SHP77 (cell line): ENCODE measurements at places on chromosomes 7 and 10.

- DNase-seq: peak; percentile 75
Measured at GRCh38 chr7:102912742-102913141, at the start of gene LRRC17. LRRC17 (plus strand) TSS chr7:102913000; CDS start chr7:102933914, 20,914 bp downstream.

DNA sequence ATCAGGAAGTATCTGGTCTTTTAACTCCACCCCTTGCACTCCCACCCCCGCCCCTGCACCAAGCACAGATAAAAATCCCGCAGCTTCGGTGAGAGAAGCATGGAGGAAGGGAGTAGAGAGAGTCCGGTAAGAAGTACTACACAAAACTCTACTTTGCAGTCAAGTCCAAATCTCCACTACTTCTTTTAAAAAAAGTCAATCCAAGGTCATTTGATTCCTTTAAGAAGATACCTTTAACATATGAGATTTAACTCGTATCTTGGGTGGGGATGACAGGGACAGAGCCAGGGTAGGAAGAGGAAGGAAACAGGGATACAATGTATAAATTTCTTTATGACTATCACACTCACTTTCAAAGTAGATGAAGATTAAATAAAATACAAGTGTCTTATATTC lies 132.1 kb downstream of the NRBF2 start:
- no peak for DNase-seq

DNA sequence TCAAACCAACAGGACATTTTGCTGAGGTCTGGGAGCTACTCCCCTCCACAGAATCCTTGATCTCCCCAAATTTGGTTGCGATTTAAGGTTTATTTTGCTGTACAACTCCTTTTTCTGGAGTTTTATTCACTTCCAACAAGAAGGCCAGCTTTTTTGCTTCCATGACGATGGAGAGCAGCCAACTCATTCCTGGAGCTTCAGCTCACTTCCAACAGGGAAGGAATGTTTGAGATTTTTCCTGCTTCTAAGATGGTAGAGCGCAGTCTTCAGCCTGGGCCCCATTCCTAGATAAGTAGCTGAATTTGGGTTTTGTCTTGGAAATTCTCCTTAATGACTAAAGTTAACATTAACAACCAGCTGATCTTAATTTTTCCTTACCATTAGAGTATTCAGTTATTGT lies 30.9 kb upstream of the CREB3L2 start:
- no peak for DNase-seq

DNA sequence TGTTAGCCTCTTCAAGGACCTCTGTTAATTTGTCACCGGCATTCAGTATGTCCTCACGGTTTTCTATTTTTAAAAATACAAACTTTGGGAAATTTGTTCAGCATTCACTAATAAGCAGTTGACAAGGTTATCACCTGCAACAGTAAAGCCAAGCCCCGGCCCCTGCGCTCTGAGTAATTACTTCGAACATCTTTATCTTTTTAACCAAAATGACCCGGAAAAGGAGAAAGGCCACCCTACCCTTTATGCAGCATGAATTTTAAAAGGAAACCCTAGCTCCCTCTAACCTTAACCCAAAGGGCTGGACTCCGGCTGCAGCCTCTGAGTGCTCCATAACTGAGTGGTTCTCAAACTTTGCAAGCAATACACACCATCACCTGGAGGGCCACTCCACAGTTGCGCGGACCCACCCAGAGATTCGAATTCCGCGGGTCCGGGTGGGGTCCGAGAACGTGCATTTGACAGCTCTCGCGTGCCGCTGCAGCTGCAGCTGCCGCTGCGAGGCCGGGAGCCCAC lies 940 bp downstream of the NSMCE4A start:
- no peak for DNase-seq

DNA sequence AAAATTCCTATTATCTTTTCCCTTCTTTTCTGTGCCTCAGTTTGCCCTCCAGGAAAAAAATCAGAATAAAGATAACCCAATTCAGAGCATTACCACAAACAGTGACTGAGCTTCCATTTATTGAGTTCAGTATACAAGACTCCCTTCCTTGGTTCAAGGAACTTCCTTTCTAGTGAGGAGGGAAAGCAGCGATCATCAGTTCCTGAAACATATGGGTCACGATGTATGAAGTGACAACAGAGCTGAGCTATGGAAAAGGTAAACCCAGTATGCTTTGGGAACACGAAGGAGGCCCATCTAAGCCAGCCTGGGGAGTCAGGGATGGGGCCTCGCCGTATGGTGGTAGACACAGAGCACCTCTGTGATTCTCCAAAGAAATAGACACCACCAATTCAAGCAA lies 15.8 kb downstream of the C10orf71 start:
- no peak for DNase-seq

DNA sequence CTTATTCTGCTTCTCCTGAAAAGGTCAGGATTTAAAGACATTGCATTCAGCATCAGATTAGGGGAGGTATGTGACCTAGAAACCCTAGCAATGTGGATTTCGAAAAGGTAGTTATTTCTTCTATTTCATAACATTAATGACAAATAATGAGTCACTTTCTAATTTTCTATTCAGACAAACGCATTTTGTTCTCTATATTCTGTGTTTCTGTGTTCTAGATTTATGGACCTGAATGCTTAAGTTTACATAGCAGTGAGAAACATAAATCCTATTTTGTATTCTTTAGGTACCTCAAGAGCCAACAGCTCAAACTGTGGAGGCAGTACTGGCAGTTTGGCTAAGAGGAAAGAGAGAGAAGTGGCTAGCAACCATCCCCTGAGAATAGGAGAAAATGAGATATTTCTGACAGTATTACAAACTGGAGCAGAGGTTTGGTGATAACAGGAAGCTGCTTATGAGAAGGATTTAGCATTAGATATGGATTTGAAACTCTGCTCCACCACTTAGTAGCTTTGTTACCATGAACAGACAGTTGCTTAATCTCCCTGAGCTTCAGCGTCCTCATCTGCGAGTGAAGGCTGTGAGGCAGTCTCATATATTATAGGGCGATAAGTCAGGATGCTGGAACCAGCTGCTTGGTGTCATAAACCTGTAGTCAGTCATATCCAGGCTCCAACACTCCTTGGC lies 28.2 kb downstream of the CDK14 start:
- no peak for DNase-seq

DNA sequence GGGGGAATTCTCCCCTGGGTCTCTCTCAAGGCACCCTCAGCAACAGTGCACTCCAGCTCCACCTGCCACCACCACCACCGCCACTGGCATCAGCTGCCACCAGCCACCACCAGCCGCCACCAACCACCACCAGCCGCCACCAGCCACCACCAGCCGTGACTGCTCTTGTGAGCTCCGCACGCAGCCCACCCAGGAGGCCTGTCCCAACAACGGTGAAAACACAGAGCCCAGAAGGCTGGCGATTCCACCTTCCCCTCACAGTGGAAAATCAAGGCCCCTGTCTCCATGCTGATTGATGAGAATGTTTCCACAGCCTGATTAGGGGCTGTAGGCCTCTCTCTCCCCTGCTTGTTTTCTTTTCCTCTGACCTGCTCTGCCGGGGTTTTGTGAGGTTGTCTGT lies 41.1 kb downstream of the COBL start:
- DNase-seq: no peak

DNA sequence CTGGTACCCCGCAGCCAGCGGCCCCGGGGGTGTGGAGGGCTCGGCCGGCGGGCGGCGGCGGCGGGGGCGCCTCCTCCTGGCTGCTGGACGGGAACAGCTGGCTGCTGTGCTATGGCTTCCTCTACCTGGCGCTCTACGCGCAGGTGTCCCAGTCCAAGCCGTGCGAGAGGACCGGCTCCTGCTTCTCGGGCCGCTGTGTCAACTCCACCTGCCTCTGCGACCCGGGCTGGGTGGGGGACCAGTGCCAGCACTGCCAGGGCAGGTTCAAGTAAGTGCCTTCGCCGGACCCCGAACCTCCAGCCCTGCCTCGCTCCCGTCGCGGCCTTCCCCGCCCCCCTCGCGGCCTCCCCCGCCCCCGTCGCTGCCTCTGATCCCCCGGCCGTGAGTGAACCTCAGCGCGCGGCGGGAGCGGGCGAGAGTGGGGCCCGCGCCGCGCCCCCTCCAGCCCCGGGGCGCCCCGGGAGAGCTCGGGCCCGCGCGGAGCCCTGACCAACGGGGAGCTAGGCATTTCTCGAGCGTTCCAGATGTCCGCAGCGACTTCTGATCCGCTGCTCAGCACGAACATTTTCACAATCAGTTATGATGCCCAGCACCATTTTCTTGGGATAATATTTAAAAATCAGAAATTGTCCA lies 727 bp downstream of the ATRNL1 start:
- DNase-seq: no peak

DNA sequence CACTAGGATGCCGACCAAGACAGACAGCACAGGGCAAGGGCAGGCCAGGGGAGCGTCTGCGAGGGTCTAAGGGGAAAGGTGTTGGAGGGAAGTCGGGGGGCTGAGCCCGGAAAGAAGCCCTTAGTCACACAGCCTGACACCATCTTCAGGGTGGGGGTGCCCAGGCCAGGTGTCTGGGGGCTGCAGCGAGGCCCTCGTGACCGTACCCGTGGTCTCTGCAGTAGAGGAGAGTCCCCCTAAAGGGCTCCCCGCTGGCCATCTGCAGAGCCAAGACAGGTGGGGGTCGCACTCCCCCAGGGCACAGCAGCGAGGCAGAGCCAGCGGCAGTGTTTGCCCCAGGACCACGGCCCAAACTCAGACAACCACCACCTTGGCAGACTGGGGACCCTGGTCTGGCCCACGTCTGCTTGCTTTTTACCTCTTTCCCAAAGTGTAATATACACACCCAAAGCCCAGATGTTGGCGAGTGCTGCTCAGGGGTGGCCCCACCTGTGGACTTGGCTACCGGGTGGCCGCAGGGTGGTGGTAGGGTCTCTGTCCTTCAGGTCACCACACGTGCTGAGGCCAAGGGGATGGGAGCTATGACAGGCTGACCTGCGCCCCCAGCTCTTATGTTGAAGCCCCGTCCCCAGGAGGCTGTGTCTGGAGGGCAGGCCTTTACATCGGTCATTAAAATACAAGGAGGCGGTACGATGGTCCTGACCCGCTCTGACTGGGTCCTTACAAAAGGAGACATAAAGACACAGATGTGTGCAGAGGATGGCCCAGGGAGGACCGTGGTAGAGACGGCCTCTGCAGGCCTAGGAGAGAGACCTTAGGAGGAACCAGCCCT lies 107.4 kb downstream of the DNAJB6 start:
- no peak for DNase-seq

- DNase-seq: no peak
Measured at GRCh38 chr10:108167766-108168165, 1003.3 kb upstream of the SORCS1 start.

- no peak for DNase-seq
Measured at GRCh38 chr7:99451936-99452335, 13.2 kb downstream of the CPSF4 start.

DNA sequence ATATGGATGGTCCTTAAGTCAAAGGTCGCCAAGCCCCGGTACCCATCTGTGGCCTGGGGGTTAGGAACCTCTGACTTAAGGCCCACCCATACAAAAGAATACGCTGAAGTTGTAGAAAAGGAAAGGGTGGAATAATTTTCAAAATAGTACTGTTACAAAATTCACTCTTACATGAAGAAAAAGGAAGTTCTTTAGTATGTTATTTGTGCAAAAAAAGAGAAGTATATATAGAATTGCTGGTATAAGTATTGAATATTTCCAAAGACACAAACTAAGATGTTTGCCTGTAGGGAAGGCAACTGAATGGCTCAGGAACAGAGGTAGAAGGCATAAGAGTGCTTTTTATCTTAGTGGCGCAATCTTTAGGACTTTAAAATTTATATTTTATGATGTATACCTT lies 78.7 kb downstream of the PRLHR start:
- DNase-seq: no peak

DNA sequence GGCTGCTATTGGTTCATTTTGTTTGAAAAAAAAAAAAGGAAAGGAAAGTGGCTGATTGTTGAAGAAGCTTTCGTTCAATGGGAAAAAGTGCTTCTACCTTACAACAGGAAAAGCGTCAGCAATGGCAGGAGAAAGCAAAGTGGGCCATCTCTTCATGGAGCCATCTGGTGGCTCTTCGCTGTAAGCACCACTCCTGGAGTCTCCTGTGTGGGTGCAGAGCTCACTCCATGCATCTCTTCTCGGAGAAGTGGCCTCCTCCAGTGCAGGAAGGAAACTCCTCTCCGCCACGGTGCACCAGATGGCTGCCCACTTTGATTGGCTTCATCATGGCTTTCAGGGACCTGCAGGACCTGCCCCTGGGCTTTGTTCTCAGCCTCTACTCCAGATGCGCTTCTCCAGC lies 250.9 kb downstream of the PTEN start:
- no peak for DNase-seq

DNA sequence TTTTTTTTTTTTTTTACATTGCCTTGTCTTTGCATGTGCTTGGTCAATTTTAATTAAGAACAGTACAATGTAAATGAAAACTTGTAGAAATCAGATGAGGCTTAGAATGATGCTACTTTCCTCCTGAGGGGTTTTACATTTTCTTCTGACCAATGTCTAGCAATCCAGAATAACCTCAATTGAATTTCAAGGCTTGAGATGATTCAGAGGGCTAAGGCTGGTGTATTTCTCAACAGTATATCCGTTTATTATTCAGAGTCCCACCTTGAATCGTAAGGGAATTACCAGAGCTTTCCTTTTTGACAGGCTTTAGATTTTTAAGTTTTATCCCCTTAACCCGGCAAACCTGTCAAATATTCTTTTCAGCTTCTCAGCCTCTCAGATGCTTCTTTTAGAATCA lies 231.2 kb upstream of the STK17A start:
- DNase-seq: no peak

GRCh38 chr10:31707093-31708039 lies 221.3 kb downstream of the ARHGAP12 start:
- no peak for DNase-seq

DNA sequence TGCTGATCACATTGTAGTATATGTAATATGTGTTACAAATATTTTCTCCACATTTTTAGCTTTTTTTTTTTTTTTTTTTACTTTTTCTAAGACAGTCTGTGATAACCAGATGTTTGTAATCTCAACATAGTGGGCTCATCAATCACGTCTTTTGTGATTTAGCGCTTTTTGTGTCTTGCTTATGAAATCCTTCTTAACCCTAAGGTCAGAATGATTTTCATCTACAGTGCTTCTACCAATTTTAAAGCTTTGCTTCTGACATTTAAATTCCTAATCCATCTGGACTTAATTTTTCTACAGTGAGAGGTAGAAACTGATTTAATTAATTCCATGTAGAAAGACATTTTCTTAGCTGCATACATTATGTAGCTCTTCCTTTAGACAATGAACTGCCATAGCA lies 626.4 kb downstream of the TNS3 start:
- no peak for DNase-seq

DNA sequence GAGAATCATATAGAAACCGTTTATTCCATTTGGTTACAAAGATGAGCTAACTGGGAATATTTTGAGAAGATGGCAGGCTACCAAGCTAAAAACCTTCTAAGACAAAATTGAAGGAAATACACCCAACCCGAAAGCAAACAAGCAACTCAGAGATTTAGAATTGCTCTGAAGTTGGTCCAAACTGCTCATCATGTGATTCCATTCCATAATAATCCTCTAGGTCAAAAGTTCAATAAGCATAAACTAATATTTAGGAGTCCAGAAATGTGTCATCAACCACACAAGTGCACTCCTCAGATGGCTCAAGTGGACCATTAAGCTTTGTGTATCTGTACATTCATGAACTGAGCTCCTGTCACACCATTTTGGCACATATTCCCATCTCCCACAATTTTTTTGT lies 28.7 kb downstream of the DGKI start:
- DNase-seq: no peak

- no peak for DNase-seq
Measured at GRCh38 chr10:364267-364775, 229.1 kb downstream of the ZMYND11 start.

- no peak for DNase-seq
Measured at GRCh38 chr10:77393821-77394501, 243.6 kb downstream of the KCNMA1 start.
